ENCODE measurements at places on chromosomes 1 and 21. TPM values are rescaled to one million over a fixed set of nuclear protein-coding genes. Genes with fewer than 3 reads are reported as not detected.

TMEM125 gene
- total RNA-seq = 7.7 TPM

RAB25 gene
- 52.6 TPM for total RNA-seq

SLC45A1 gene
- total RNA-seq = 4.9 TPM

ADORA1 gene
- total RNA-seq = 2.9 TPM

DPT gene
- total RNA-seq = 1.3 TPM

ZNF648 gene
- total RNA-seq = 0.23 TPM

LCE1E gene
- total RNA-seq = not detected

B3GALT2 gene
- 5.8 TPM for total RNA-seq

KRTAP13-2 gene
- total RNA-seq = not detected

IL22RA1 gene
- 0.11 TPM for total RNA-seq

PWP2 gene
- total RNA-seq = 7.5 TPM

KIF21B gene
- total RNA-seq = 6.9 TPM

CFHR1 gene
- 0.45 TPM for total RNA-seq

TSACC gene
- not detected for total RNA-seq

HJV gene
- total RNA-seq = not detected

CHAF1B gene
- total RNA-seq = 9.2 TPM

PERM1 gene
- 2.7 TPM for total RNA-seq

ABCA4 gene
- total RNA-seq = 14.4 TPM

HCN3 gene
- total RNA-seq = 12.9 TPM

PLPPR5 gene
- total RNA-seq = 0.11 TPM

ASPM gene
- total RNA-seq = 17.7 TPM

S100A12 gene
- not detected for total RNA-seq

DNM3 gene
- total RNA-seq = 4.7 TPM

CORT gene
- 0.89 TPM for total RNA-seq

MSH4 gene
- 0.29 TPM for total RNA-seq

TPTE gene
- not detected for total RNA-seq

CTTNBP2NL gene
- total RNA-seq = 65.4 TPM

NCAM2 gene
- 34.0 TPM for total RNA-seq

PIGR gene
- not detected for total RNA-seq

MTFR1L gene
- total RNA-seq = 76.6 TPM

LRRC3 gene
- total RNA-seq = 11.8 TPM

All from mesothelial cell of epicardium (in vitro differentiated cells).